ENCODE measurements at places on chromosomes 12 and 14.

- no peak for DNase-seq
Observed at GRCh38 chr12:55671746-55672145, 35.1 kb downstream of the OR10P1 start.

DNA sequence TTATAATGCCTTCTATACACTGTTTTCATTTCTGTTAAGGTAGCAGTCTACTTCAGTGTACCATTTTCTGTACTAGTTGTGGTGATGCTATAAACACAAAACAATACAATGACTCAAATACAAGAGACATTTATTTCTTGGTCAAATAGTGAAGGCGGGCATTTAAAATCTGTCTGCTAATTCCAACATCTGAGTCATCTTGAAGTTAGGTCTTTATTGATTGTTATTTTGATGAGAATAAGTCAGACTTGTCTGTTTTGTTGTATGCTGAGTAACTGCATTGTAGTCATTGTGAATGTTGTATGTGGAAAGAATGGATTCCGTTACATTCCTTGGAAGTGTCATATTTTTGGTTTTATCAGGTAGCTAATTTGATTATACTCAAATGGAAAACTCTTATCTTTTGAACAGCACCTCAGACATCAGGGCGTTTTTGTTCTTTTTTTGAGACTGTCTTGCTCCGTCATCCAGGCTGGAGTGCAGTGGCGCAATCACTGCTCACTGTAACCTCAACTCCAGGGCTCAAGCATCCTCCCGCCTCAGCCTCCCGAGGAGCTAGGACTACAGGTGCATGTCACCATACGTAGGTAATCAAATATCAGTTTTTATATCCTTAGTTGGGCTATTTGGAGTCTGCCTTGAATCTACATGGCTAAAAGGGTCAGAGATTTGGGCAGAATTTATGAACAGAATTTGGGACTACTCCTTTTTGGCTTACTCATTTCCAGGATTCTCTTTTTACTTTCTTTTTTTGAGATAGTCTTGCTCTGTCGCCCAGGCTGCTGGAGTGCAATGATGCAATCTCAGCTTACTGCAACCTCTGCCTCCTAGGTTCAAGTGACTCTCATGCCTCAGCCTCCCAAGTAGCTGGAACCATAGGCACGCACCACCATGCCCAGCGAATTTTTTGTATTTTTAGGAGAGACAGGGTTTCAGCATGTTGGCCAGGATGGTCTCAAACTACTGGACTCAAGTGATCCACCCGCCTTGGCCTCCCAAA lies 56.8 kb downstream of the PAPLN start:
- DNase-seq, result no peak

GRCh38 chr12:76976777-76977382 lies 88.5 kb downstream of the E2F7 start:
- no peak for DNase-seq

DNA sequence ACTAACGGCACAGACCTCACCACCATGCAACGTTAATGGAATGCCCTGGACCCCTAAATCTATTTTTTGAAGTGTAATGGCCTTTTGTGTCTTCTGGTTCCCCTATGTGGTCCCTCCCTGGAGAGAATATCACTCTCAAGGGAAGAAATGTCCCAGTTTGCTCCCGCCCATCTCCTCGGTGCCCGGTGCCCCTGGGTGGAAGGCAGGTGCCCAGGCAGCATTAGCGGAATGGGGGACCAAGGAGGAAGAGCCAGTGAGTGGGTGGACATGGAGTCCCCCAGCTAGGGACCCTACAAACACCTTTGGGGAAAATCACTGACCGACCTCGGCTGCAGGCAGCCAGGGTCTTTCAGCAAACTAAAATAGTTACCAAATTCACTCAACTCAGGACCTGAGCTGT lies 212.1 kb upstream of the RTL1 start:
- DNase-seq, result peak; percentile 11

DNA sequence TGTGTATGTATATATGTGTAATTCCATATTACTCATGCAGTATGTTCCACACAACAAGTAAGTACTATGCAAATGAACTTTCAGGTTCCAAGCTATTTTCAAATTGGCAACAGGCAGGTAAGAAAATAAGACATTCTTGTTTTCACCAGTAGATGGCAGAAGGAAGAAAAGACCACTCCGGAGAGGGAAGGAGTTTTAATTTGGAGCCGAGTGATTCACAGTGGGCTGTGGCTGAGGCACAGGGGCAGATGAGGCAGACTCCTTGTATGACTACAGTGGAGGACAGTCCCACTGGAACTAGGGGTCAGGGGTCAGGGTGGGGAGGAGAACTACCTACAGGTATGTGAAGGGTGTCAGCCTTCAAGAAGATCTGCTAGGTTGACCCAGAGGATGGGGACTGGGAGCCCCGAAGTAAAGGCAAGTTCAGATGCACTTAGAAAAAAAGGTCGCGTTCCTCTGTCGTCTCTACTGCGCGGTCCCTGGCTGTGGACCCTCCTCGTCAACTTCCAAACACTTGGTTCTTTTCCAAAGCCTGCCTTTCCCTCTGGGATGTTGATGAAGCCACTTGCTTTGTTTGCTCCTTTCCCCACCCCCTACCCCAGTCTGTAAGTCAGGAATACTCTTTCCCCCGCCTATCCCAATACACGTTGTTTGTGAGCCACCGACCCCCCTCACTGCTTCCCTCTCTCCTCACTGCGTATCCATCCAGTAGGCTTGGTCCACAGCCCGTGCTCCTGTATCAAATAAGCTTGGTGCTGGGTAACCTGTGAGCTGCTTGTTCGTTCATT lies 24.1 kb downstream of the DDX47 start:
- peak; percentile 77 for DNase-seq

GRCh38 chr12:68805592-68806120 lies 2.3 kb upstream of the MDM2 start:
- DNase-seq, result no peak

GRCh38 chr12:24754690-24755638 lies 193.9 kb downstream of the BCAT1 start:
- no peak for DNase-seq

DNA sequence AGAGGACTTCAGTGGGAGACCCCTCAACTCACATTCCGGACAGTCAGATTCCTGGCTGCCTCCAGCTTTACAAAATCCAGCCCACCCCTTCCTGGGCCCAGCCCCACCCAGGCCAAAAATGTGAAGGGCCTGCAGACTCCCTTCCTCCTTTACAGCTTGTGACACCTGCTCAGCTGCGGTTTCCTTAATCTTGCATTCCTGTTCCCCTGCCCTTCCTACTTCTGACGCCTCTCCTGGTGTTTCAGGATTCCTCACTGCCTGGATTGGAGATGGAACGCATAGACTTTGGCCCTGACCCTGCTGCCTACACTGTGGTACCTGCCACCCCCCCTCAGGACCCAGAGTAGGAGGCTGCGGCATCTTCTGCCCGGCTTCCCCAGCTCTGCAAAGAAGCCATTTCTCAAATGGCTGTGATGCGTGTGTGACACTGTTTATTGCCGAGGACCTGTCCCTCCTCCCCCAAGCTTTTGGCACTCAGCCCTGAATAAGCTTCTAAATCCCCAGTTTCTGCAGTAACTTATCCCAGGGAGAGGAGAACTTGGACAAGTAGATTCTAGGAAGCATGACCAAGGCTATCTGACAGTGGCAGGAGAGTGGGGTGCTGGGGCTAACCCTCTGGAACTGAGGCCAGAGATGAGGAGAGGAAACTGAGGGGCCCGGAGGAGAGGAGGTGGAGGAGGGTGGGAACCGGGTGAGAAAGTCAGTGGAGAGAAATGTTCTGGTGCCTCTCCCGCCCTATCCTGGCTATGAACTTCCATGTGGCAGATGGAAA lies 24.9 kb upstream of the BCDIN3D start:
- DNase-seq, result no peak

DNA sequence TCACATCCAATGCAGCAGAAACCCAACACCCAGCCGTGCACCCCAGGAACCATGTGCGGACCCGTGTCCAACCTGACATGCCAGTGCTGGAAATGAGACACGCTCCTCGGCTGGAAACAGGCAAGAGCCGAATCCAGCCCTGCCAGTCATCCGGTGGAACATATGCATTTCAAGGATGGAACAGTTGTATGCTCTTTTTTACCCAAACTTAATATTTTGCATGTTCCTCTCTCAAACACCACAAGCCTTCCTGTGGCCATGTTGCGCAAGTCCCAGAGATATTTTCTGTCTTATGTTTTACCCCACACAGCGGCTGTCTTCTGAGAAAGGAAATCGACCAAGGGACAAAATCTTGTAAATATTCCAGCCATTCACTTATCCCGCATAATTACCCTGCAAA lies 196.9 kb downstream of the BCL11B start:
- no peak for DNase-seq

- DNase-seq, result no peak
Observed at GRCh38 chr12:56014205-56014604, 6.6 kb upstream of the IKZF4 start.

- DNase-seq, result no peak
Observed at GRCh38 chr14:60276347-60276746, 27.3 kb downstream of the PPM1A start.

DNA sequence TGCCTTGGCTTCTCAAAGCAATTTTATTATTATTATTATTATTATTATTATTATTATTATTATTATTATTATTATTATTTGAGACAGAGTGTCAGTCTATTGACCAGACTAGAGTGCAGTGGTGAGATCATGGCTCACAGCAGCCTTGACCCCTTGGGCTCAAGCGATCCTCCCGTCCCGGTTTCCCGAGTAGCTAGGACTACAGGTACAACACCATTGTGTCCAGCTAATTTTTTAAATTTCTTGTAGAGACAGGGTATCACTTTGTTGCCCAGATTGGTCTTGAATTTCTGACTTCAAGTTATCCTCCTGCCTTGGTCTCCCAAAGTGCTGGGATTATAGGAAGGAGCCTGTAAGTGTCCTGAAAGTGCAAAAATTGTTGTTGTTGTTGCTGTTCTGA lies 11.6 kb upstream of the AP4S1 start:
- no peak for DNase-seq

DNA sequence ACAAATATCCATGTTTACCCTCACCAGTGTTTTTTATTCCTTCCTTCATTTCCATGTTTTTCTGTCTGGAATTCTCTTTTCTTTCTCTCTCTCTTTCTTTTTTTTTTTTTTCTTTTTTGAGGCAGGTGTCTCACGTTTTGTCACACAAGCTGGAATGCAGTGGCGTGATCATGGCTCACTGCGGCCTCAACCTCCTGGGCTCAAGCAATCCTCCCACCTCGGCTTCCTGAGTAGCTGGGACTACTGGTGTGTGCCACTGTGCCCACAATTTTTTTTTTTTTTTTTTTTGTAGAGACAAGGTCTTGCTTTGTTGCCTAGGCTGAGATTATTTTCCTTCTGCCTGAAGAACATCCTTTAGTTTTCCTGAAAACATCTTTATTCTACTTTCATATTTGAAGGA lies 15.0 kb upstream of the AMIGO2 start:
- DNase-seq, result no peak

DNA sequence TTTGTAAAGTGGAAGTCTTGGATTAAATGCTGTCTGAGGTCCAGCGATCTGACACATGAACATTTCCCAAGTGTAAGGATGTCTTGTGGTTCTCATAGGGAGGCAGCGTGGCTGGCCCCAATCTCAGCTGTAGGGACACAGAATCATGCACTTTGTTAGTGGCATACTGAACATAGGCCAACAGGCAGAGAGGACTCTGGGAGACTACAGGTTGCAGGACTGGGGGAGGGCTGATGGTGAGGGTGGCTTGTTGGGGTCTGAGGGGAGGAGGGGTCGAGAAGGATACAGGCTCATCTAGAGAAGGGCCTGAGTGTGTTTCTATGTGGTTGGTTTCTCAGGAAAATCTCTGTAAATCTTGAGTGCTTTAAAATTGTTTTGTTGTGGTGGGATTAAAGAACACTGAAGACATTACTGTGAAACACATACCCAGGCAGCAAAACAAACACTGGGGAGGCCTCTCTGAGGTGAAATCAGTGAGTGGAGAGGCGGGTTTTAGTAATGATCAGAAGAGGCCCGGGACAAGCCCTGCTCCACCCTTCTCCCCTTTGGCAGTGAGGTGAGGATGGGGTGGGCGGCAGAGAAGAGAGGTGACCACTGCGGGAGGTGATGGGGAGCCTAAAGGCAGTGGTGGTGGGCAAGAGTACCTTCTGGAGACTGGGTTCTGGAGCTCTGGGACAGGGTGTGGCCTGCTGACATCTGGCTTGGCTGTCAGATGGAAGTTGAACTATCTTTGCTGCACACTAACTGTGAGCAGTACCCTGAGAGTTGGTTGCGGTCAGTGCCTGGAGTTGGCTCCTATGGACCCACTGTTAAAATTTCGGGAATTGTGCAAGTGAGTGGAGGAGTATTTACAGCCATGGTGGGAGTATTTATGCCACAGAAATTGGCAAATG lies 3.3 kb downstream of the NYNRIN start:
- DNase-seq, result no peak

DNA sequence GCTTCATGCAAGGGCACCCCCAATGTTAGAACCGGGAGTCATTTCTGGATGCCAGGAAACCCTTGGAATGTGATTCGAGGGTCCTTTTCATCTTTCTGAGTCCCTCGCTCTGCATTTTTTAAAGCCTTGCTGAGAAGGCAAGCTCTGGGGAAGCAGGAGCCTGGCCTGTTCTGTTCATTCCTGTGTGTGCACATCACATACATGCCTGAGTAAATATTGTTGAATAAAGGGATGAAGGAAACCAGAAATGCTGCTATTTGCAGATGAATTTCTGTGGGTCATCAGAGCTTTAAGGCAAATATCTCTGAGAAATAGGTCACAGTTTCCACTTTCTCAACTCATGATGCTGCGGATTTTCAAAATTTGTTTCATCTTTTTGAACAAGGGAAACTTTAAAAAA lies 170.1 kb downstream of the PAH start:
- no peak for DNase-seq

DNA sequence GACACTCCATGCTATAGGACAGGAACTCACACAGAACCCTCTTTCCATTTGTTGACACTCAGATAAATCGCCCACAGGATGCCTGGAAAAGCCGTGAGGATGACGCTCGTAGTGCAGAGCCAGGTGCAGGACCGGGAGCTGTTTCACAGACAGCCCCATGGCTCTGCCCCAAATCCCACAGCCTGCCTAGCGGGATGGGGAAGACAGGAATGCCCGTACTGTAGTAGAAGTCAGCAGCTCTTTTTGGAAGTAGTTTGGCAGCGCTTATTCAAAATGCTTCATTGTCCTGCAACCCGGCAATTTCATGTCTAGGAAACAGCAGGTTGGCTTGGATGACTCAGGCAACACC lies 41.6 kb downstream of the JAG2 start:
- peak; percentile 27 for DNase-seq

GRCh38 chr12:92912052-92912451 lies 17.0 kb downstream of the EEA1 start:
- DNase-seq, result no peak

DNA sequence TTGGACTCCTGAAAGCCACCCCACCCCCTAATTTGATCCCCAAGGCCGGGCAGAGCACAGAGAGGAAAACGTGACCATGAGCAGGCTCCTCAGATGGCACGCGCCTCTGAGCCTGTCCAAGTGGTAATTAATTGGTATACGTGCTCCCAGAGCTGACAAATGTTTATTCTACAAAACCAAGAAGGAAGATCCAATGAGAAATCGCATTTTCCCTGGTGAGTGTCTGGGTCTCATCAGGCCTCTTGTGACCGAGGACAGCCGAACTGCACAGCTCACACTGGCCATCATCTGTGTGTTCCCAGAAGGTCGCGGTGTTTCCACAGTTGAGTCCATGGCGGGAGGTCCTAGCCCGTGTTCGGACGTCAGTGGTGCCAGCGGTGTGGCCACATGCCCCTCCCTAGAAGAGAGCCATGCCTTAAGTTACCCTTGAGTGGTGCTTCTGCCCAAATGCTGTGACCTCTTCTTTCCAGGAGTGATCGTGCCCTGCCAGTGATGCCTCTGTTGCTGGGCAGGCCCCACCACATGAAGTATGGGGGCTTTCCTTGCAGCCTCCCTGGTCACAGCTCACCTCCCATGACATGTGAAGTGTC lies 317.5 kb upstream of the RTL1 start:
- no peak for DNase-seq
